ENCODE measurements at places on chromosomes 7 and 10.

GRCh38 chr10:103500481-103500880 lies 7.0 kb downstream of the NEURL1 start:
- DNase-seq: no peak

- DNase-seq: no peak
These were observed 27.1 kb downstream of the CYP3A5 start for GRCh38 chr7:99652671-99653070.

DNA sequence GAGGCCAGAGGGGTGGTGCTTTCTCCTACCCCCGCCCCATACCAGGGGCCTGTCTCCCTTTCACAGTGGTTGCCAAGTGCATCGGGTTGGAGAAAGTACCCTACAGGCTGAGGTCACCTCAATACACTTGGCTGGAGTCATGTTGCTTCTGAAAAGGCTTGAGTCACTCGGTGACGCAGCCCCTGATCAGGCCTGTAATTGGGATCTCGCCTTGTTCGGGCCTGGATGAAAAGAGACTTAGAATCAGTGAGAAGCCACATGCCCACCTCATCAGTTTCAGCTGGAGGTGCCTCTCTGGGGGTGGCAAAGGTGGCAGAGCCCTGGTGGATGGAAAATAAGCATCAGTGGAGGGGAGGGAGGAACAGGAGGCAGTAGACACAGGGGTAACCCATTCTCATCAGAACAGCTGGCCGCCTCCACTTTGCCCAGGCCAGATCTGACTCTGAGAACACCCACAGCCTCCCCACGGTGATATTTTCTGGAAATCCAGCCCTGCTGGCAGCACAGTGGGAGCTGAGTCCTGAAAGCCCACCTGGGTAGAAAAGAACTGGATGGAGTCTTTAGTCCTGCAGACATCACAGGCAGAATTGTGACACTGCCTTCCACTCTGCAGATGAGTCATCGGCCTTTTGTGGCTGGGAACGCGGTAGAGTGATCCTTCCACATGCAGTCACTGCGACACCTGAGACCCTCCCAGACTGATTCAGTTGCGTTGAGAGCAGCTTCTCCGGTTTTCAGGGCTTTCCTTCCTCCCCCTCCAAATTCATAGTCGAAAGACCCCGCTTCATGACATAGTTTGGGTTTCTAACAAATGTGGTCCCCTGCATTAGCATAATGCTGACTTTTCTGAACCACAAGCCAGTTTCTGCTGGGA lies 108.0 kb downstream of the GRK5 start:
- DNase-seq: peak; percentile 79

DNA sequence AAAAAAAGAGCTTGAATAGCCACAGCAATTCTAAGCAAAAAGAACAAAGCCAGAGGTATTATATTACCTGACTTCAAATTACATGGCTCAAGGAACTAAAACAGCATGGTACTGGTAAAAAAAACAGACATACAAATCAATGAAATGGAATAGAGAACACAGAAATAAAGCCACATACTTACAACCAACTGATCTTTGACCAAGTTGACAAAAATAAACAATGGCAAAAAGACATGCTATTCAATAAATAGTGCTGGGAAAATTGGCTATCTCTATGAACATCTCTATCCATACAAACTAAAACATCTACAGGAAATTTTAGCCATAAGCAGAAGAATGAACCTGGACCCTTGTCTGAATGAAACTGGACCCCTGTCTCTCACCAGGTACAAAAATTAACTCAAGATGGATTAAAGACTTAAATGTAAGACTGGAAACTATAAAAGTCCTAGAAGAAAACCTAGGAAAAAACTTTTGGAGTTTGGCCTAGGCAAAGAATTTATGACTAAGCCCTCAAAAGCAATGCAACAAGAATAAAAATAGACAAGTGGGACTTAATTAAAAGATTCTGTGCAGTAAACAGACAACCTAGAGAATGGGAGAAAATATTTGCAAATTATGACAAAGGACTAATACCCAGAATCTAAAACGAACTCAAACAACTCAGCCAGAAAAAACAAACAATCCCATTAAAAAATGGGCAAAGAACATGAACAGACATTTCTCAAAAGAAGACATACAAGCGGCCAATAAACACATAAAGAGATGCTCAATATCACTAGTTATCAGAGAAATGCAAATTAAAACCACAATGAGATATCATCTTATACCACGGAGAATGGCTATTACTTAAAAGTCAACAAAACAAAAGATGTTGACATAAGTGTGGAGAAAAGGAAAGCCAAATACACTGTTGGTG lies 72.8 kb upstream of the DDC start:
- no peak for DNase-seq

- no peak for DNase-seq
These were observed 75.3 kb upstream of the SAMD8 start for GRCh38 chr10:75035975-75036708.

GRCh38 chr7:144019457-144019856 lies 19.3 kb downstream of the OR6B1 start:
- peak; percentile 59 for DNase-seq

GRCh38 chr7:112084520-112084971 lies 121.7 kb downstream of the DOCK4 start:
- DNase-seq: no peak

GRCh38 chr10:22690614-22691431 lies 23.6 kb downstream of the PIP4K2A start:
- DNase-seq: no peak

- DNase-seq: no peak
These were observed 192.7 kb downstream of the TCF7L2 start for GRCh38 chr10:113142601-113143362.

- DNase-seq: no peak
These were observed 54.6 kb downstream of the BPGM start for GRCh38 chr7:134701272-134701671.

DNA sequence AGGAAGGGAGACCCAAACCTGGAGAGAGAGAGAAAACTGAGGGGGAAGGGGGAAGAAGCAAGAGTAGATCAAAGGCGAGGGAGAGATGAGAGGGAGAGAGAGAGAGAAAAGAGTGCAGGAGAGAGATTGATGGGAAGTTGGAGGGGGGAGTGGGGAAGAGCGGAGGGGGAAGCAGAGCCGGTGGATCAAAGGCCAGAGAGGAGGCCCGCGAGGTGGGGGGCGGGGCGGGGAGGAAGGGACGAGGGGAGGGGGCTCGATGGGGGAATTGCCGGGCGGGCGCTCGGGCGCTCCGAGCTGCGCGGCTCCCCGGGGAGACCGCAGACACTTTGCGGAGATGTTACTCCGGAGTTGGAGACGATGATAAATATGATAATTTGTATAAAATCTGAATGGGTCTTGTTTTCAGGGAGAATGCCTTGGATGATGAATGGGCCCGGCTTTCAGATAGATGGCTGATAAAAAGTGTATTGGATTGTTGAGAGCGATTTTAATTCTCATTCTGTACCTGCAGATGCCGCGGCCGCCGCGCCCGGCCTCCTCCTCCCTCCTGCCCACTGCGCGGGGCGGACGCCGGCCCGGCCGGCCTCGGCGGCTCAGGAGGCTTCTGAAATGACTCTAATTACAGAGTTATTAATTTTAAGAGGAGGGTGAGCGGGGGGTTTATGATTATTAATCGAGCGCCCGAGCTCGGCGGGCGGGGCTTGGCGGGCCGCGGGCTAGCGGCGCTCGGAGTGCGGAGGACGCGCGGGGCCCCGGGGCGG lies 21.4 kb upstream of the PAX2 start:
- DNase-seq: no peak

DNA sequence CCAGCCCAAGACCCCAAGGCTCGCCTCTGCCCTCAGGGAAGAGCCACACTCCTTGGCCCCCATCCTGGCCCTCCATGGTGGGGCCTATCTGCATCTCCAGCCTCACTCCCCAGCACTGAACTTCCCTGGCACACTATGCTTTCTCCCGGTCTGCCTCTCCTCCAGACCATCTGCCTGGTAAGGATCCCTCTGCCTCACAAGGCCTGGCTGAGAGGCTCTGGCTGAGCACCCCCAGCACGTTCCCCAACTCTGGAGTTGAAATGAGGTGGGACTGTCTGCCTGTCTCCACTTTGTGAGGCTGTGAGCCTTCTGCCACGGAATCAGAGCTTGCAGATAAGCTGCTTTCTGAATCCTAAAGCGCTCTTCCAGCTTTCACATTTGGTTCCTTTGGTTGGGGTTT lies 220.7 kb downstream of the TNS3 start:
- no peak for DNase-seq

DNA sequence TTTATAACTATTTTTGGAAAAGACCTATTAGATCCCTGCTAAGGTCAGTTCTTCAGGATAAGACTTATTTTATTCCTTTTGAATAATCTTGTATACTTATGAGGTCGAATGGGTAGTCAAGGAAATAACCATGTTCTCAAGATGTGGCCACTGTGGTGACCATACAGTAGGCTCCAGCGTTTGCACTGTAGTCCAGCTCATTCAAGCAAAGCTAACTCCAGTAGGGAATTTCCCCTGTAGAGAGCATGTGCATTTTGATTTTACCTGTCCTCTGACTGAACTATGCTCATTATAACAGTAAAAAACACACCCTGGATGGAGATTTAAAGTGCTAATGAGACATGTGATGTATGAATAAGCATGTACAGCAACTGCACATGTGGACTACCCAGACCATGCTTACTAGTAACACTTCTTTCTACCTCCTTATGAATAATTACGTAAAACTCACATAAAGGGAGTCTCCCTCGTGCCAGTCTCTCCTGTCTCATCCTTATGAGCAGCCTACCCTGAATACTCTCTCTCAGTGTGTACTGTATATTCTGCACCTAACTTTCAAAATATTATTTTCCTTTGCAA lies 32.4 kb upstream of the SEMA3E start:
- DNase-seq: no peak

- no peak for DNase-seq
These were observed 29.2 kb upstream of the NPFFR1 start for GRCh38 chr10:70312972-70313371.

- DNase-seq: no peak
These were observed 855 bp upstream of the PALD1 start for GRCh38 chr10:70477661-70478162.

GRCh38 chr7:37283716-37284115 lies 164.9 kb downstream of the ELMO1 start:
- DNase-seq: no peak

DNA sequence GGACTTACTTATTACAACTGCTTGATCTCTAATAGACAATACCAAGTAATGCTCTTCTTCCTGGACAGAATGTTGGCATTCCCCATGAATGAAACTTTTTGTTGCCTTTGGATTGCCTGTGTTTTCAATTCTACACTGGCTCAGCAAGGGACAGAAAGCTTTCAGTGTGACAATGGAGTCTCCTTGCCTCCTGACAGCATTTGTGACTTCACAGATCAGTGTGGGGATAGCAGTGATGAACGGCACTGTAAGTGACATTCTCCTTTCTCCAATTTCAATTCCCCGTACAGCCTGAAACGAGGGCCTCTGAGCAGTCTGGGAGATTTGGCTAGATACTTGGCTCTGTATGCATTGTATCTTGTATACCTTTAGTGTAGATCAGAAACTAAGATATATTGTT lies 290 bp downstream of the MALRD1 start:
- DNase-seq: no peak

GRCh38 chr10:15791816-15792524 lies 68.3 kb downstream of the MINDY3 start:
- no peak for DNase-seq

DNA sequence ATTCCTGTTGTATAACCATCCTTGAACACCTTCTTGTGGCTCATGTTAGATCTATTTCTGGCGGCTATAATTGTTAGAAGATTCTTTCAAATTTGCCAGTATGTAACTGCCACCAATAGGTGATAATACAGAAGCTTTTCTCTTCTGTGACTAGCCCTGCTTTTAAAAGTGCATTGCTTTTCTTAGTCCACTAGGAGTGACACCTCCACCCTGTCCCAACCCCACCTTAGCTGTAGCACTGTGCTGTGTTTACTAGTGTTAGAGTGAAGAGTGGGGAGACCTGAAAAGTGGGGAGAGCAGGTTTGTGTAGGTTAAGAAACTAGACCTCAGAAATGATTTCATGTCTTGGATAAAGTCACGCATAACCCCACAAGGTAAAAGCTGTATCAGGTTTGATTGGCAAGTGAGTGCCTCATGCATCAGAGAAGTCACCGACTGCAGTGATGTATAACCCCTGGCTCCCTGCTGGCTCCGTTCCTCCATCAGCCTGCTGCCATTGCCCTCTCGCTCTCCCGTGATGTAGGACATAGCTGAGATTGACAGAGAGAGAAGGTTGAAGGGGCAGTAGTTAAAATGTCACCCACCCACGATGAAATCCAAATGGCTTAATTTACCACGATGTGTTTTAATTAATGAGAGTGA lies 12.5 kb downstream of the NPVF start:
- no peak for DNase-seq

- no peak for DNase-seq
These were observed 38.9 kb downstream of the SH3PXD2A start for GRCh38 chr10:103816431-103816830.

GRCh38 chr7:24197852-24198251 lies 86.1 kb upstream of the NPY start:
- peak; percentile 39 for DNase-seq

DNA sequence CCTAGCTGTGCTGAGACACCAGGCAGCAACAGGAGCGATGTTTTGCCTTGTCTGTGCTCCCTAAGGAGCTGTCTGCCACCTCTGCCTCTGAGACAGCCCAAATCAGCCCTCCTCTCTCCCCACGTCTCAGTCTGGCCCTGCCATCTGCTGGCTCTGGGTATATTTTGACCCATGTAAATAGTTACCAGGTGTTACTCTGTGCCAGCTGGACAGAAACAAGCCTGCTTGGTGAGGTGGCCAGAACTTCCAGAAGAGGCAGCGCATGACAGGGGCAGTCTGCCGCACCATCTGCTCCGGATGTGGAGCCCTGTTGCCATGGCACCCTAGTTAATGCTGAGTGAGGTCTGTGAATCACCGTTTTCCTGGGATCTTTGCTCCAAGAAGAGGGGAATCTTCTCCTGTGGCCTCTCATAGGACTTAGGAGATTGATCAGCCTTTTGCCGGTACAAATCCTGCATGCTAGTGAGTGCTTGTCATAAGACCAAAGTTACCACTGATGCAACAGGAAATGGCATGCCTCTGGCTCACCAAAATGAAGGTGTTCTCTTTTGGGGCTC lies 31.8 kb downstream of the GSTO2 start:
- DNase-seq: peak; percentile 98

DNA sequence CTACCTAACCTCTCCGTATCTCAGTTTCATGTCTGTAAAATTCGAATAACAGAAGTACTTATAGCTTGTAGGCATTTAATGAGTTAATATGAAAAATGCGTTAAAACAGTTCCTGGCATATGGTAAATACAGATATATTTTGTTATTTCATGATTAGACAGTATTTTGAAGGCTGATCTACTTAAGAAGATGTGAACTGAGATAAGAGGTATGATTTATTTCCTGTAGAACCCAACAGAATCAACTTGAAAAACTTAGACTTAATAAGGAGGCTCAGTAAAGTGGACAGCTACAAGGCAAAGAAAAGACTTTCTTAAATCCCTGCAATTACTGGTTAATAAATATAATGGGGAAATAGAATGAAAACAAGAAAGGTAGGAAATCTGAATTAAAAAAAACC lies 103.3 kb downstream of the FANK1 start:
- DNase-seq: no peak
